ENCODE measurements at places on chromosomes 12 and 14. TPM values are rescaled to one million over a fixed set of nuclear protein-coding genes. Genes with fewer than 3 reads are reported as not detected.

The PRORP gene
- 23.6 TPM for total RNA-seq

DNA sequence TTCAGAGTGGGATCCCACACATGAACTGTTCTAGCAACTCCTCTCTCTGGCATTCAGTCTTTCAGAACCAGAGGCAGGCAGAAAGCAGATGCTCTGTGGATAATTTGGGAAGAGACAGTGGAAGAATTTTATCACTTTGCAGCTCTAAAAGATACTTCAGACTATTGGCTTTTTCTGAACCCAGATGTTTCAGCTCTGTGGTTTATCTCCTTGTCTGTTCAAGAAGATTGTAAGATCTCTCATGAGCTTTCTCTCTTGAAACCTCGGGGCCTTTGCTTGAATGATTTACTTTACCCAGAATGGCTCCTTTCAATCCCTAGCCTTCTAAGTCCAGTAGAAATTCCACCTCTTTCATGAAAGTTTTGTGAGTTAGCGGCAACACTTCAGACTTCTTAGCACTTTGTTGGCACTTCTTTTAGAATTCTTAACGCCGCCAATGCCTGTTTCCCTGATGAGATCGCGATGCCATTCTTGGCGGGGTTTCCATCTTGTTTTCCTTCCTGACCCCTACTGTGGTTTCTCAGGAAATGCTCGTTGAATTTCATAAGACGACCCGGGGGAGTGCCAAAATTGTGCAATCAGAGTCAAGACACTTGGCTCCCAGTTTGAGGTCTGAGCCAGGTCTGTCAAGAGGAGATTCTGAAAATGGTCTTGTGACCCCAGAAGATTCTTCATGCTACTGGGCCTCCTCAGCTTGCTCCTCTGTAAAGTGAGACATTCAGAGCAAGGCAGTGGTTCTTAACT lies 107.0 kb upstream of the PRICKLE1 start:
- DNase-seq: peak; percentile 76

- DNase-seq: no peak
Measured at GRCh38 chr12:79883216-79883615, 51.7 kb downstream of the PPP1R12A start.

- no peak for DNase-seq
Measured at GRCh38 chr12:90020014-90020413, 311.4 kb upstream of the ATP2B1 start.

Data from left ventricle myocardium inferior (tissue), 1 donor.